RPMI7951 (cell line): ENCODE measurements at places on chromosomes 16 and 17.

GRCh38 chr16:48959747-48960146, 321.9 kb downstream of the CBLN1 start:
- DNase-seq: no peak

DNA sequence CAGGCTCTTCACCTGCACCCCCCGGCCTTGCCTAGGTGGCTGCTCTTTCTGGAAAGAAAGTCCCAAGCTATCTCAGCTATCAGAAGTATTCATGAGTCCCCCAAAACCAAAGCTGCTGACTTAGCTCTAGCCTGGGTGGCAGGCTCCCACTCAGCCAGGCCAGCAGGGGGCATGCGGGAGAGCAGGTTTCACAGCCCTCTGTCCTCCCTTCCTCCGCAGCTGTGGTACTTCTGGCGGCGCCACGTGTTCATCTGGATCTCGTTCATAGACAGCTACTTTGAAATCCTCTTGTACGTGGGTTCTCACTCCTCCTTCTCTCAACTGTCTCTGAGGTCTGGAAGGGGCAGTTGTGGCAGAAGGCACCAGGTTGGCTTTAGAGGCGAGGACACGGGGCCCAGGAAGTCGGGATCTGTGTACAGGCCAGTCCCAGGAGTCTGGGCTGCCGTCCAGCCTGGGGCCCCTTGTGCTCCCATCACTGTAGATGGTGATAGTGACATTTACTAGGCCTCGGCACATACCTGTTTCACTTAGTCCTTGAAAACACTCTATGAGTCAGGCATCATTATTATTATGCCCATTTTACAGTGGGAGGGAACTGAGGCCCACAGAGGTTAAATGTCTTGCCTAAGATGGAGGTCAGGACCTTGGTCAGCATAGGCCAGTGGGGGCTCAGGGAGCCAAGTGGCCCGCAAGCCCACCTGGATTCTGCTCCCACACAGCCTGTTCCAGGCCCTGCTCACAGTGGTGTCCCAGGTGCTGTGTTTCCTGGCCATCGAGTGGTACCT, 12.9 kb downstream of the TRPV2 start:
- DNase-seq: no peak

- no peak for DNase-seq
Measured at GRCh38 chr16:47599512-47599911, 138.4 kb downstream of the PHKB start.

DNA sequence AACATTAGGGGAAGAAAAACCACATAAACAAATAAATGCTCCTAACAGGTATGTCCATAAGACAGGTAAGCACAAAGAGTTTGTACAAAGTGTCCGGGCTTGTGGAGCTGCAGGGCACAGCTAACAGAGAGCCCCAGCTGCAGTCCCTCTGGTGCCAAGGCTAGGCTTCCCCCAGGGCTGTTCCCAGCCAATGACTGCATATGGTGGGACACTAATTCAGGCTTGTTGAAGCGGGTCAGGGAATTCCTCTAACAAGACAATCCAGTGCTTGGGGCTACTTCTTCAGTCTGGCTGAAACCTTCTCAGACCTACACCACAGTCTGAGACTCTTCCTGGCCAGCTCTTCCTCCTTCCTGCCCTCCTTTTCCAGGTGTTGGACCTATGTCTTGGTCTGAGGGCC, 51.7 kb upstream of the ALDH3A1 start:
- DNase-seq: no peak
